ENCODE measurements at places on chromosomes 12 and 14.

GRCh38 chr12:131786331-131786730, 41.9 kb upstream of the MMP17 start:
- DNase-seq, result no peak

DNA sequence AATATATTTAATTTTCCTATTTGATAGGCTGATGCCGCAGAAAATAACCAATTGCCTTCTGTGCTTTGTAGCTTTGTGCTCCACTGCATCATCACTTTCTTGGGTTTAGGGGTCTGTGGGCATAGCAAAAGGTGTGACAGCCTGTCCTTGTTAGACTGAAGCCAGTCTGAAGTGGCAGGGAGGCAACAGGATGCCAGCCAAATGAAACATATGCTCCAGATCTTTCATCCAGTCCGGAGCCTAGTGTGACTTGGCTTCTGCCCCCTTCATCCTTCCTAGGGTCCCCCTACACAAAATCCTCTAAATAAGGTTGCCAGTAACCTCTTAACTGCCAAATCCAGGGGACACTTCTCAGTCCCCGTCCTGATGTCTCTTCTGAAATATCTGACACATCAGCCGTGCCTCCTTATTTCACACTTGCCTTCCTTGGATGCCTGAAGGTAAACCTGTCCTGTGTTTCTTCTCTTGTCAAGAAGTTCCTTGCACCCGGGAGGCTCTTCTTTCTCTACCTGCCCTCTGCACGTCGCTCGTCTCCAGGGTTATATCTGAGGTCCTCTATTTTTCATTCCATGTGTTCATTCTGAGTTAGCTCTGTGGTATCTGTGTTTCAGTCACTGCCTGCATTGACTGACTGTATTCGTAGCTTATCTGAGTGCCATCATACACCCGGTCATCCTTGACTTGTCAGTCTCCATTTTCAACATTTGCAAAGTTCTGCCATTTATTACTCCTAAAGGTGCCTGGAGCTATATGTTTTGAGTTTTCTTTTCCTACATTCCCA, 47.8 kb downstream of the HMGA2 start:
- no peak for DNase-seq

DNA sequence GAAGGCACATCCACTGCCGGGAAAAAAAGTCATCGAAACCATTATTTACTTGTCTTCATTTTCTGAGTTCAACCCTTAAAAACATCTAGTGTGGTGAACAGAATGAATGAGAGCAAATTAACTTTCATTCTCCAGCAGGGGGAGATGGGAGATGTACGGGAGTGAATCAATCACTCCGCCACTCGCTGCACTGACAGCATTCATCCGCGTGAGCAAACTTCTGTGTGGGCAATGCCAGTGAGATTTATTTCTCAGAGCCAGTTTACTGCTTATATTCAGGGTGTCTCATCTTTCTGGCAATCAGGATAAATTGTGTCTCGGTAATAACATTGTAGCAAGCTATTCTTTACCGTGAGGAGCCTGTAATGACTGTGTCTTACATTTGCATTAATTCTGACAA, 463.6 kb upstream of the MIS18BP1 start:
- DNase-seq, result no peak

GRCh38 chr12:76719171-76720041, 44.5 kb upstream of the ZDHHC17 start:
- no peak for DNase-seq

DNA sequence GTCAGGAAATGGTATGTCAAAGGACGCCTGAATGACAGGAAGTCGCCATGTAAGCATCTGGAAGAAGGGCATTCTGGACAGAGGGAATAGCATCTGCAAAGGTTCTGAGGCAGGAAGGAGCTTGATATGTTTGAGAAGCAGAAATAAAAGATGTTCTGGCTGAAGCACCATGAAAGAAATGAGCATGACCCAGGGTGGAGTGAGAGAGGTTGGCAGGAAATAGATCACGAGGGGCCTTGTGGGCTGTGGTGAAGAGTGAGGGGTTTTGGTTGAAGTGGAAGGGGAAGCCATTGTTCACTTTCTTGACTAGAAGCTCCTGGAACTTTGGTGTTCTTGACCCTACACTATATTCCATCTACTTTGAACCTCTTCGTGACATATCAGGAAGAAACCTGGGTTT, 99.4 kb upstream of the PARP11 start:
- no peak for DNase-seq

DNA sequence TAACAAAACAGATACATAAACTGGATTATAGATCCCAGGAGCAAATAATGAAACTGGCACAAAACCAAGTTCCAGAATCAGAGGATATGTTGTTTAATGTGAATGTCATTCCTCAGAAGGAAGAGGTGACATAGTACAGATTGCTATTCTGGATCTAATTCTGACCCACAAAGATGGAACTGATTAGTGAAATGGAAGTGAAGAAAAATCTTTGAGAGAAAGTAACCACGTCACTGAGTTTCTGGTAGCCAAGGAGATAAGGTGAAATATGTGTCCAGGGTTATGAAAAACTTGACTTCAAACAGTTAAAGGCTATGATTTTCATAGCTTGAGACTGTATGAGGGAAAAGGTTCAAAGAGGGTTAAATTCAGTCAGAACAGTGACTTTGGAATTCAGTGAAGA, 8.3 kb downstream of the OR10AD1 start:
- DNase-seq, result no peak

DNA sequence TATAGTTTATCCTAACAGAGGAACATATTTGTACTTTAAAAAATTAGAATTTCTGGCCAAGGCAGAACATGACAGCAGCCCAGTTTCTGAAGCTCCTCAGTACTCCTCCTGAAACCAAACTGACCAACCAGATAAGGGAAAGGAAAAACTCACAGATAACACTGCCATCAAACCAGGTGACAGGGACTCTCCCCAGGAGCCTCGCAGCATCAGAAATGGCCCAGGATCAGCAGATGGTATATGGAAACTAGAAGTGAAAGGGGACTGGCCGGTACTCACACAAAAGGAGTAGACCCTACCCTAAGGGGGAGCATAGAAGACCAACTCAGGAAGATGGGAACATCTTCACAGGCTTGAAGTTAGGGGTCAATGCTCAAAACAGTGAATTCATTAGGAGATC, 22.0 kb downstream of the GALC start:
- no peak for DNase-seq

- no peak for DNase-seq
Observed at GRCh38 chr12:108204117-108204987, 75.3 kb downstream of the WSCD2 start.

GRCh38 chr12:121232163-121232562, 22.2 kb downstream of the P2RX4 start:
- DNase-seq, result no peak

- DNase-seq, result no peak
Observed at GRCh38 chr14:90831821-90832220, 15.6 kb upstream of the TTC7B start.

GRCh38 chr14:106530423-106531107, 1004.2 kb downstream of the TMEM121 start:
- DNase-seq, result no peak

DNA sequence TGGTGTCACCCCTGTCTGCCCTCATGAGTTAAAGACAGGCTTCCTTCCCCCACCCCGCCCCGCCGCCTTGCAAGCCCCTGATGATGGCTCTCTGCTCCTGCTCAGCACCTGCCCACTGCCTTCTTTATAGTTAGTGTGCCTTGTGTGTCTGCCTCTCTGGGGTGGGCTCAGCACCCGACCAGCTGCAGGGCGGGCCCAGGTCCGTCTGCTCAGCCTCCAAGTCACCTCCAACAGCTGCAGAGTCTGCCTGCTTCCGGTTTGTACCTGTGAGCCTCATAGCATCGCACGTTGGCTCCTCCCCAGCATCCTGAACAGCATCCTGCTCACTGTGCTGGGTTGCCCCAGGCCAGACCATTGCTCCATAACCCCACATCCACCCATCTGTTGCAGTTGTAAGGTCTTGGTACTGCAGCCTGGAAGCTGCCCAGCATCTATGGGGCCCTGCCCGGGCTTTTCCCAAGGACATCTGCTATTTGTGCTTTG, 3.5 kb downstream of the TGFB3 start:
- no peak for DNase-seq

GRCh38 chr14:34851395-34851794, 23.8 kb downstream of the BAZ1A start:
- no peak for DNase-seq

GRCh38 chr14:74525361-74525851, 31.8 kb downstream of the ISCA2 start:
- DNase-seq, result no peak
